DMS79 treated with DMSO at 0.1 percent for 48 hours (cell line): ENCODE measurements at places on chromosomes 7 and 10.
A peak's percentile ranks its signal among the peaks of the same experiment; 100 is the strongest.

GRCh38 chr10:44788147-44789129 lies 122.7 kb upstream of the TMEM72 start:
- no peak for DNase-seq

DNA sequence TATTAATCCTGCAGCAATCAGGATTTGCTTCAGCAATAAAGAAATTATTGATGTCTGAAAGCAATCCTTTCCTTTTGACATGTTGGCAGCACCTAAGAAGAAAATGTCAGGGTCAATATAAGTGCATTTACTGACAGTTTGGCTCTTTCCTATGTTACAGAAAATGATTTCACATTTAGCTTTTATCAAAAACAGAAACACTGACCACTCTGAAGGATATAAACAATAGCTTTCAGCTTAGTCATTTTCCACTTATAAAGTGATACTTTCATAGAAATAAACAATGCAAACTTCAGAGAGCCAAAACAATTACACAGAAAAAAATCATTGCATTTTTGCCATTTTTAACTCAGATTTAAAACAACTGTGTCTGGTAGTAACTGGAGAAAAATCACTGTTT lies 325.6 kb upstream of the KAT6B start:
- DNase-seq = no peak

DNA sequence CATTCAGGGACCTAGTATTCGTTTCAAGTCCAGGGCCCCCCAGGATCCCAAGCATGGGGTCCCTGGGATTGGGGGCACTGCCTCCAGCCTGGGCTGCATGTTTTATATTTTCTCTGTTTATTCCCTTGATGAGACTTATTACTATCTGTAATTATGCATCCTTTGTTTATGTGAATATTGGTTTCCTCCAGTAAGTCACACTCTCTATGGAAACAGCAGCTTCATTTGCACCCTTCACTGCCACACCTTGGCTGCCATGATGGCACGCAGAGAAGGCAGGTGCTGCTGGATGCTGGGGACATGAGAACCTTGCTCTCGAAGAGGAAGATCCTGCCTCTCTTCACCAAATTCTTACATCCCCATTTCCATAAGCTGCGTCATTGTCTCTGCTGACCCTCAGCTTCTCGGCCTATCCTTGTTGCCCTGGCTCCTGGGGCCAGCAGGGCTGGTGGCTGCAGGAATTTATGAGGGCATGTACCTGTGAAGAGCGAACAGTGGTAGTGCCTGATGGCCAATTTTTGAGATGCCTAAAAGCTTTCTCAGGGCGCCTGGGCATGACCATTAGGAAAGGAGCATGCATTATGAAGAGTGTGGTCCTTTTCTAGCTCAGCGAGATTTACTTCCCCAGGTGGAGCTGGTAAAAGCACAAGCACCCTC lies 479.3 kb upstream of the KLF6 start:
- no peak for DNase-seq

DNA sequence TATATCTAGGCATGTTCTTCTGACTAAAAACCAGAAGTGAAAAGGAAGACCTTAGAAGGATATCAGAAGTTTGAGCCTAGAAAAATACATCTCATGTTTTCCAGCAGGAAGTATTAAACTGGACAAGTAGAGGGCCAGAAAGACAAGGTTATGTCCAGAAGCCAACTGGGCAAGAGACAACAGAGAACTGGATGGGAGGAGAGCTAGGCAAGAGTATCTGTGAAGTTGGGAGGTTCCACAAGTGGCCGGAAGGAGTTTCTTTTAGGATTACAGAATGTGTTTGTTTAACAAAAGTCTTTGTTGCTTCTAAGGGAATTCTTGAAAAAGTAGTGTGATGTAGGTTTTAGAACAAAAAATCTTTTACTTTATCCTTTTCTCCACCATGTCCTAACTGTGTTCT lies 86.4 kb downstream of the CYP26A1 start:
- no peak for DNase-seq

- DNase-seq = no peak
Measured at GRCh38 chr10:74104480-74104879, 46.1 kb downstream of the AP3M1 start.

- no peak for DNase-seq
Measured at GRCh38 chr7:117110480-117111315, 157.4 kb downstream of the ST7 start.

GRCh38 chr7:96200740-96201139 lies 121.2 kb downstream of the SLC25A13 start:
- DNase-seq = no peak

- peak; percentile 61 for DNase-seq
Measured at GRCh38 chr7:26863518-26864308, 677 bp downstream of the SKAP2 start.

DNA sequence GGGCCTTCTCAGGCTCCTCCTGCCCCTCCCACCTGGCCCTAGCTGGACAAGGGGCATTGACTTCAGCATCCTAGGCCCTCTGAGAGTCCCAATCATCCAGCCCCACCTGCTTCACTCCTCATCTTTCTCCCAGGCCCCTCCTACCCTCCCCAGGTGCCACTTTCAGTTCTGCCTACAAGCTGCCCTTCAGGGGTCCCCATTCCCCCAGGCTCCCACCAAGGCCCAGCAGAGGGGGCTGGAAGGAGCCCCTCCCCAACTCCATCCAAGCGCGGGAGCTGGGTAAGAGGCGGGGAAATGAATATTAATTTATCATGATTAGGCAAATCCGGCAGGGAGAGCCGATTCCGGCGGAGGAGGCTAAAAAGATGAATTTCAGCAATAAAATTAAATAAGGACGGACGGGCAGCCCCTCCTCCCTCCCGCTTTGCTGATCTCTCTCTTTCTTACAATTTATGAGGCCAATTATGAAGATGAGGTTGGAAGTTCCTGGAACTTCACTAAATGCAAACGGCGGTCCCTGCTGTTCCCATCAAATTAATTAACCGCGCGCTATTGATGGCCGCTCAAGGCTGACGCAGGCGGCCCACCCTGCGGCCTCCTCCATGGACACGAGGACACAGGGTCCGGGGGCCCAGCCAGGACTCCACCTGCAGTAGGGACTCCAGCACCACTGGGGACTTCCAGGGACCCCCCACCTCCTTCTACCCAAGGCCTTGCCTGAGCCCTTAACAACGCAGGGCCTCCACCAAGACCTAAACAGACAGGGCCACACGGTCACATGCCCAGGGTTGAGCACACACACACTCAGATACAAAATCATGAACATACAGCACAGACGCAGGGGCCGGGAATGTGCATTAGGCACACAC lies 13.9 kb downstream of the POLL start:
- no peak for DNase-seq

DNA sequence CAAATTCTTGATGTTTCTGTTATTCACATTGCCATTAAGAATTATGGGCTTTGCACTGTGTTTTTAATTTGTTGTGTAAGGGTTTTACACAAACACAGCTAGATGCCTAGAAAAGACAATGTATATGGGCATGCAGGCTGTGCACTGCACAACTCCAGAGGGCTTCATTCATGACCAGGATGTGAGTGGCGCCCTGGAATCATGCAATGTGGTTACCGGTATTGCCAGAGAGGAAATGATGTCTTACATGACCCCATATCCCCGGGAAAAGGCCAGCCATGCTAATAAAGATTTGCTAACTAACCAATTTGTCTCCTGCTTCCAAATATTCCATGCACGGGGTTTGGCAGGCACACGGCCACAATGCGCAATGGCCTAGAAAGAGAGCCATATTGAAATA lies 16.9 kb downstream of the KCNMA1 start:
- no peak for DNase-seq

- DNase-seq = no peak
Measured at GRCh38 chr7:151699147-151699927, 177.6 kb downstream of the PRKAG2 start.

DNA sequence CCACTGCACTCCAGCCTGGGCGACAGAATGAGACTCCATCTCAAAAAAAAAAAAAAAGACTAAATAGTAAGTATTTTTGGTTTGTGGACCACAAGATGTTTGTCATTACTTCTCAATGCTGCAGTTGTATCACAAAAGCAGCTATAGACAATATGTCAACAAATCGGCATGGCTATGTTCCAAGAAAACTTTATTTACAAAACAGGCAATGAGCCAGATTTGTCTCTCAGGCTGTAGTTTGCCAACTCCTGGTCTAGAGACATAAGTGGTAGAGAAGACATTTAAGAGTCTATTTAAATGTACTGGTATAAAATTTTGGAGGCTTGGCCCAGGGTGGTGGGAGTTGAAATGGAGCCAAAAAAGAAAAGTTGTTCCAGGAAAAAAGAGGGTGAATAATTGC lies 185.8 kb downstream of the SORCS1 start:
- DNase-seq = no peak

DNA sequence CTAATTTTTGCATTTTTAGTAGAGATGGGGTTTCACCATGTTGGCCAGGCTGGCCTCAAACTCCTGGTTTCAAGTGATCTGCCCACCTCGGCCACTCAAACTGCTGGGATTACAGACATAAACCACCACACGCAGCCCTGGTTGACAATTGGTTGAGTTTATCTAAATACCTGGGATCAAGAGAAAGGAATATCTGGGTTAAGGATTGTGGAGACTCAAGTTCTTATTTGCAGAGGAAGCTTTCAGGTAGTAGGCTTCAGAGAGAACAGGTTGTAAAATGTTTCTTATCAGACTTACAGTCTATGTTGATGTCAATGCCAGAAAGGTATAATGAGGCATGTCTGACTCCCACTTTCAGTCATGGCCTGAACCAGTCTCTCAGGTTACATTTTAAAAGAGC lies 5.9 kb upstream of the TMEM254 start:
- DNase-seq = no peak

DNA sequence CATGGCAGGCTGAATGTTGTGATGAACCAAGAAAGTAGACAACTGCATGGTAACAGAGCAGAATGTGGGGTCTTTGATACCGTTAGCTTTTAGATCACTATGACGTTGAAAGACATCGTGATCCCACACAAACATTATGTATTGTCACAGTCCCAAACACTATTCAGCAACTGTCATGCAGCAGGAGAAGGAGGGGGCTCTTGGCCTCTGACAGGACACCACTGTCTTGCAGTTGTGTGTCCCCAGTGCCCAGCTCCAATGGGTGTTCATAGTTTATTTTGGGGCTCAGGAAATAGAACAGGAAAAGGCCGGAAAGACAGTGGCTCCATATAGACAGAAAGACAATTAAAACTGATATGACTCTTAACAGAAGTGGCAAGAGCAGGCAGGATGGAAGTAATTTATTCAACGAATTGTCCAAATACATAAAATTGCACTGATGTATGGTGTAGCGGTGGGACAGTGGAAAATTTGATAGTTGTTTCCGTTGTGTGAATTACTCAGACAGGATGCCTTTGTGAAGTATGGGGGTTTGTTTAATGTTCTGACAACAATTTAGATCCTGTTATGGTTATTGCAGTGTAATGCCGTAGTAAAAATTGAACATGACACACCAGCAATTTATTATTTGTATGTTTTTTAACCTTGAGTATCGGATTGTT lies 292.0 kb downstream of the LRMDA start:
- no peak for DNase-seq

GRCh38 chr7:44066494-44067063 lies 1.2 kb upstream of the PGAM2 start:
- DNase-seq = no peak

- peak; percentile 57 for DNase-seq
Measured at GRCh38 chr10:119025336-119025735, 4.2 kb upstream of the NANOS1 start.

DNA sequence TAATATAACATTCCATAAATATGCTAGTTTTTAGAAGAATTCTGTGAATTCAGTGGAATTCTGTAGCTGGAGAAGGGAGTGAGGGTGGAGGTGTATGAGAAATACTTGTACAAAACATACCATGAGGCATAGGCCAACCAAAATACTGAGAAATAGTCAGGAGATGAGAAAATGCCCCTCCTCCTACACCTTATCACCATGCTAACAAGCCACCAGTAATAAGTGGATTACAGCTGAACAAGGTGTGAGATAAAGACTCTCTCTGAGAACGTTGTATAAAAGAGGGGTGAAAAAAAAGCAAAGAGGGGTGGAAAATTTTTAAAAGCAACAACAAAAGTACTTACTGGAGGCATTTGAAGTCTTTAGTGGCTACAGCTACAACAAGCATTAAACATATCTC lies 90.4 kb upstream of the IGFBP3 start:
- DNase-seq = no peak

DNA sequence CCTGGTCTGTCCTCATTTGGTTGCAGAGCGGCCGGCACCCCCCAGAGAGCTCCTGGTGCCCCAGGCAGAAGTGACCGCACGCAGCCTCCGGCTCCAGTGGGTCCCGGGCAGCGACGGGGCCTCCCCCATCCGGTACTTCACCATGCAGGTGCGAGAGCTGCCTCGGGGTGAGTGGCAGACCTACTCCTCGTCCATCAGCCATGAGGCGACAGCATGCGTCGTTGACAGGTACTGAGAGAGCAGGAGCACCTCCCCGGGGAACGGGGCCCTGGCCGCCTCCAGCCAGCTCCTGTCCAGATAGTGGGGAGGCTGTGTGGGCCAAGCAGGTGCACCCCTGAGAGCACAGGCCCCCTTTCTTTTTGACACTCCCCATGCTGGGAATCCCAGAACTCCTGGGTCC lies 532.9 kb upstream of the FOXK1 start:
- no peak for DNase-seq

DNA sequence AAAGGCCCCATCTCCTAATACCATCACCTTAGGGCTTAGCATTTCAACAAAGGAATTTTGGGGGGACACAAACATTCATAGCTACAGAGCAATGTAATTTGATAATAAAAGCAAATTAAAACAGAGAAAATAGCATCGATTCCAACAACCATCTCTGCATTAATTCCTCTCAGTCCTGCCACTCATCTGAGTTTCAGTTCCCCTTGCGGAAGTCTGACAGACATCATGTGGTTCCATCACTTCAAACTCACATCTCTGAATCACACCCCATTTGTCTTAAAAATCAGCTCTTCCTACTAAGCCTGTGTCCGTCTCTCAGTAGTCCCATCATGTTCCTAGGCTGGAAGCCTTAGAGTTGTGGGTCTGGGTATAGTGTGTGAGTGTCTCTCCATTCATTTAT lies 3.6 kb downstream of the ADCK2 start:
- no peak for DNase-seq
